ENCODE measurements at places on chromosomes 13 and 19. TPM values are rescaled to one million over a fixed set of nuclear protein-coding genes. Genes with fewer than 3 reads are reported as not detected.
A peak's percentile ranks its signal among the peaks of the same experiment; 100 is the strongest.

ZNF667 gene
- total RNA-seq: 0.24 TPM

IGFL2 gene
- total RNA-seq: not detected

DNA sequence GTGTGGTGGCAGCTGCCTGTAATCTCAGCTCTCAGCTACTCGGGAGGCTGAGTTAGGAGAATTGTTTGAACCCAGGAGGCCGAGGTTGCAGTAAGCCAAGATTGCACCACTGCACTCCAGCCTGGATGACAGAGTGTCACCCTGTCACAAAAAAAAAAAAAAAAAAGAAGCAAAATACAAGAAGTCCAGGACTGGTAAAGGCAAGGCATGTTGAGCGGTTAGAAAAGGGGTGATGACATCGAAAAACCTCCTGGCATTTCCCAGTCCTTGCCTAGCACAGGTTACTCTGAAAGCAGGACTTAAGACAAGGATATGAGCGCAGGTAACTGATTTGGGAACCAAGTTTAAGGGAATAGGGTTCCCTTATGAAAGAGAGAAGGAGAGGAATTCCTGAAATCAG, 2.5 kb upstream of the LILRB4 start:
- no peaks in the 10 kb centered on the region for H3K36me3 ChIP-seq
- H3K27ac ChIP-seq: no peak overlapping the region
- no peak overlapping the region for H3K4me3 ChIP-seq
- H3K27me3 ChIP-seq: no peaks in the 10 kb centered on the region
- no peaks in the 10 kb centered on the region for H3K4me1 ChIP-seq

DNA sequence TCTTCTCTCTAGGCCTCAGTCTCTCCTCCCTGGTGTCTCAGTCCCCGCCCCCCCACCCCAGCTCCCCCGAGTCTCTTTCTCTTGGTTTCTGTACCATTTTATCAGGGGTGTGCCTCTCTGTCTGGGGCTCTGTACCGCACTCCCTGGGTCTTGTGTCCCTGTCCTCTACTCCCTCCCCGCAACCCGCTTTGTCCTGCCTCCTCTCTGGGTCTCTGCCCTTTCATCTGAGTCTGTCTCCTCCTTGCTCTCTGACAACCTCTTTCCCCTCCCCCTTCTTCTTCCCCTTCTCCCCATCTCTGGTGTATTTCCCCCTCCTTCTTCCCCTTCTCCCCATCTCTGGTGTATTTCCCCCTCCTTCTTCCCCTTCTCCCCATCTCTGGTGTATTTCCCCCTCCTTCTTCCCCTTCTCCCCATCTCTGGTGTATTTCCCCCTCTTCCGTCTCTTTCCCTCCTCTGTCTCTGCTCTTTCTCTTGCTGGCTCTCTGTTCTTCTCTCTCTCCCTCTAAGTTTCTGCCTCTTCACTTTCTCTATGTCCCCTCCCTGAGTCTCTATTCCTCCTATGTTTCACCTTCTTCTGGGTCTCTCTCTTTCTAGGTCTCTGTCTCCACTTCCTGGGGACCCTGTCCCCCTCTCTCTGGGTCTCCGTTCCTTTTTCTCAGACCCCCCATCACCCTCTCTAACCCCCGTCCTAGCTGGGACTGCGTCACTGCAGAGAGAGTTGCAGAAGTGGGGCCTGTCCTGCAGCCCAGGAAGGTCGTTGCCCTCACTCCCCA, 2.2 kb upstream of the KCNC3 start:
- no peaks in the 10 kb centered on the region for H3K36me3 ChIP-seq
- H3K4me1 ChIP-seq: peaks cover 30% of the 10 kb centered on the region
- H3K27ac ChIP-seq: peak overlapping the region; percentile 41
- H3K27me3 ChIP-seq: peaks cover 15% of the 10 kb centered on the region

GRCh38 chr13:22454586-22454985, 726.2 kb upstream of the SGCG start:
- DNase-seq: no peak
- H3K27me3 ChIP-seq: no peaks in the 10 kb centered on the region
- H3K4me3 ChIP-seq: no peak overlapping the region
- no peaks in the 10 kb centered on the region for H3K36me3 ChIP-seq
- H3K4me1 ChIP-seq: peaks cover 8% of the 10 kb centered on the region
- no peak overlapping the region for H3K27ac ChIP-seq
